ENCODE measurements at places on chromosomes 5 and 9.

GRCh38 chr9:107983762-107984161 is 494.2 kb upstream of the KLF4 start:
- H3K36me3 ChIP-seq = no peaks in the 10 kb centered on the region
- H3K4me3 ChIP-seq = no peak overlapping the region
- no peak for DNase-seq

GRCh38 chr9:80932947-80933780 is 756.2 kb downstream of the TLE1 start:
- H3K36me3 ChIP-seq = no peaks in the 10 kb centered on the region
- H3K27me3 ChIP-seq = no peaks in the 10 kb centered on the region
- no peaks in the 10 kb centered on the region for H3K4me1 ChIP-seq
- H3K27ac ChIP-seq = no peak overlapping the region
- DNase-seq = no peak
- H3K4me3 ChIP-seq = no peak overlapping the region

DNA sequence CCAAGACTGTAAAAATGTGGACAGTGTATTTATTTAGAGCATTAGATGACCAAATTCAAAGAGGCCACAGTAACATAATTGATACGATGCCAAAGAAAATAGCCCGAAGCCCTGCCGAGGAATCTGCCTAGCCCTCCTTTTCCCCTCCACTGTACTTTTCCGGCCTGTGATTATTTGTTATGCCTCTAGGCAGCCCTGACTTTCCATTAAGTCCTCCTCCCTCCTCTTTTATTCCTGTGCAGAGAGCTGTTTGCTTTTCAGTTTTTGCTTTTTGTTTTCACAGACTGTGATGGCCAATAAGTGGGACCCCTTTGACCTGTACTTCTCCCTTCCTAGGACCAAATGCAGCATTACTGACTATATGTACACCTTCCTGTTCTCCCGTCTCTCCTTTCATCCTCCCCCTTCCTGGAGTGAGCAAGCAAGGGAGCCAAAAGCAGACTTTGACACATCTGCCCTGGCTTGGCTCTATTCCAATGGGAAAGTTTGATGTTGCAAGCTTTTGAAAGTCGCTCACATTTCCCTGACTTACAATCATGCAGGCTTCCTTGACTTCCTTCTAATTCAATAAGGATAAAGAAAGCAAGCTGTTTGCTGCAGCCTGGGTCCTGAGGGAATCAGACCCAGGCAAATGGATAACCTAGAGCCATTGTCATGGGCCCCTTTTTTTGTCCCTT is 76.1 kb downstream of the NREP start:
- H3K27me3 ChIP-seq = no peaks in the 10 kb centered on the region
- no peak for DNase-seq
- H3K36me3 ChIP-seq = no peaks in the 10 kb centered on the region
- no peak overlapping the region for H3K27ac ChIP-seq
- H3K4me1 ChIP-seq = no peaks in the 10 kb centered on the region

DNA sequence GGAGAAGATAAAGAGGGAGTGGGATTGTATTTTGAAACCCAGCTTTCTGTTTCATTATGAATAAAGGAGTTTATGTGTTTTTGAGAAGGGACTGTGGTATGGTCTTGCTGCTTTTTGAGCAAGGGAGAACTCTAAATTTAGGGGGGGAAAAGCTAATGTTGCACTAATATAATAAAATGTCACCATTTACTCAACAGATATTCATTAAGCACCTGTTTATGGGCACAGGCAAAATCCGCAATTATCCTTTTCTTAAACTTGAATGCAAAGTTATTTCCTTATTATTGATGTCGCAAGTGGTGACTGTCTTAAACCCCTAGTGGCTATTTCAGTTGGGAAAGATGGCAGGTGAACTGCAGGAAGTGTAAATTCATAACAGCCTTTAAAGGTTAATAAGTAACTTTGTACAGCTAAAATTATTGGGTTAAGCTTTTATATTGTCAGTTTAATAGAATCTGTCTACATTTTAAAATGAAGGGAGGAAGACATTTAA is 1.5 kb downstream of the CDC42SE2 start:
- H3K4me3 ChIP-seq = peak overlapping the region; percentile 99
- peaks cover 30% of the 10 kb centered on the region for H3K4me1 ChIP-seq
- H3K27ac ChIP-seq = peak overlapping the region; percentile 98

DNA sequence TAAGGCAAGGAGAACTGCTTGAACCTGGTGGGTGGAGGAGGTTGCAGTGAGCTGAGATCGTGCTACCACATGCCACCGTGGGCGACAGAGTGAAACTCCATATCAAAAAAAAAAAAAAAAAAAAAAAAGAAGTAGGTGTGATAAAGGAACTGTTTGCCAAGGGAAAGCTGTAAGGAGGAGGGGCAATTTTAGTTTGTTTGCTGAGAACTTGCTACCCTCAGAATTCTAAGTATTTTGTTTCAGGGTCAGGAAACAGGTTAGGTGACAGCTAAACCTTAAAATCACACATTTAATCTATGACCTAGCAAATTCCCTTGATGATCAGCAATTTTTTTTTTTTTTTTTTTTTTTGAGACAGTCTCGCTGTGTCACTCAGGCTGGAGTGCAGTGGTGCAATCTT is 7.2 kb upstream of the ARRDC3 start:
- no peak overlapping the region for H3K27ac ChIP-seq
- H3K36me3 ChIP-seq = no peaks in the 10 kb centered on the region
- H3K4me3 ChIP-seq = no peak overlapping the region
- no peak for DNase-seq

DNA sequence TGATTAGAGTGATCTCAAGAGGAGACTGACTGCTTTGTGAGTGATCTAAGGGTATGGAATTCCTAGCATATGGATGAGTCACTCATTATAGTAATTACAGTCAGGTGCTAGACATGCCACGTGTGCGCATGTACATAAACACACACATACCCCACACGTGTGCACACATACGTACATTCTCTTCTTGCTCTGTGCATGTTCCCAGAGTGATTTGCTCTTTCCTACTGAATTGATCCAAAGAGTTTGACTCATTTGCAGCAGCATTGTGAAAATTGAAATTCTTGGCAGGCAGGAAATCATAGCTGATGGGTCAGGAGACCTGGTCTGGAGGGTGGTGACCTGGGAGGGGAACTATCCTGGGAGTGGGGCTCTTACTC is 63.8 kb downstream of the ANGPTL2 start:
- H3K27ac ChIP-seq = no peak overlapping the region
- no peaks in the 10 kb centered on the region for H3K4me1 ChIP-seq
- no peak for DNase-seq
- no peaks in the 10 kb centered on the region for H3K36me3 ChIP-seq

GRCh38 chr9:17635115-17635890 is 56.4 kb downstream of the SH3GL2 start:
- H3K4me3 ChIP-seq = no peak overlapping the region
- no peaks in the 10 kb centered on the region for H3K27me3 ChIP-seq
- no peak overlapping the region for H3K27ac ChIP-seq
- H3K36me3 ChIP-seq = no peaks in the 10 kb centered on the region
- no peak for DNase-seq

- no peak overlapping the region for H3K27ac ChIP-seq
- H3K4me3 ChIP-seq = no peak overlapping the region
- H3K36me3 ChIP-seq = no peaks in the 10 kb centered on the region
- H3K4me1 ChIP-seq = no peaks in the 10 kb centered on the region
- no peak for DNase-seq
These were observed 58.1 kb downstream of the ADAMTS6 start for GRCh38 chr5:65423623-65424022.

GRCh38 chr9:127369428-127369827 is 27.5 kb upstream of the SLC2A8 start:
- peaks cover 4% of the 10 kb centered on the region for H3K27me3 ChIP-seq
- no peak overlapping the region for H3K27ac ChIP-seq
- H3K4me1 ChIP-seq = no peaks in the 10 kb centered on the region
- no peak overlapping the region for H3K4me3 ChIP-seq
- no peaks in the 10 kb centered on the region for H3K36me3 ChIP-seq

- H3K36me3 ChIP-seq = no peaks in the 10 kb centered on the region
- H3K27me3 ChIP-seq = no peaks in the 10 kb centered on the region
- no peak overlapping the region for H3K4me3 ChIP-seq
- no peak for DNase-seq
These were observed 32.0 kb upstream of the SPTLC1 start for GRCh38 chr9:92147030-92147851.

- no peaks in the 10 kb centered on the region for H3K36me3 ChIP-seq
- H3K27ac ChIP-seq = no peak overlapping the region
- H3K4me1 ChIP-seq = no peaks in the 10 kb centered on the region
- no peaks in the 10 kb centered on the region for H3K27me3 ChIP-seq
These were observed 173.3 kb upstream of the HMHB1 start for GRCh38 chr5:143638654-143639053.

GRCh38 chr5:148788636-148789035 is 37.8 kb upstream of the ADRB2 start:
- no peak overlapping the region for H3K4me3 ChIP-seq
- no peak overlapping the region for H3K27ac ChIP-seq
- H3K4me1 ChIP-seq = no peaks in the 10 kb centered on the region
- DNase-seq = no peak
- H3K36me3 ChIP-seq = no peaks in the 10 kb centered on the region
- peaks cover 3% of the 10 kb centered on the region for H3K27me3 ChIP-seq

DNA sequence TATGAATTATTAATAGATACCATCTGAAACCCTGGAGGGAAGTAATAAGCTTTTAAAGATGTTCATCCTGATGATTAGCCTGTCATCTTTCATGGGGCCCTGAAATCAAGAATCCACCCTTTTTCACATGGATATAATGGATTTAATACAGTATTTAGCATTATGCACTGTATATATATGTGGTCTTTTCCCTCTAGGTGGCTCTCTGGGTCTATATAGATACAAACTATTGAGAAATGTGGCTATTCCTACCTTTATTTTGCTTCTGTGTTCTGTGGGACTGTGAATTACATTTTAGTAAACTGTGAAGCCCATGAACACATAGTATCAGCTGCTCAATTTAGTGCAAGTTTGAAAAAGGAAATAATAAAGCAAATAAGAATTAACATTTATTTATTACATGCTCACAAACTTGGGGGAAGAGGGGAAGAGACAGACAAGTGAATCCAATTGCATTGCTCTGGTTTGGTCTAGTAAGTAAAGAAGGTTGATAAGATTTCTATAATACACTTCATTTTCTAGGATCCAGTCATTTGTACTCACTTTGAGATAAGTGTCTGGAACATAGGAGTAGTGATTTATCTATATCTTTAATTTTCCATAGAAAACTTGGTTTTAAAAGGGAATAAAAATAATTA is 112.2 kb downstream of the SCAMP1 start:
- H3K27me3 ChIP-seq = no peaks in the 10 kb centered on the region
- no peaks in the 10 kb centered on the region for H3K4me1 ChIP-seq
- no peak for DNase-seq
- no peak overlapping the region for H3K27ac ChIP-seq
- H3K36me3 ChIP-seq = peaks cover 11% of the 10 kb centered on the region
- no peak overlapping the region for H3K4me3 ChIP-seq

GRCh38 chr5:145470396-145470979 is 364.7 kb downstream of the PRELID2 start:
- DNase-seq = no peak
- no peak overlapping the region for H3K4me3 ChIP-seq
- no peak overlapping the region for H3K27ac ChIP-seq
- H3K27me3 ChIP-seq = no peaks in the 10 kb centered on the region
- H3K36me3 ChIP-seq = no peaks in the 10 kb centered on the region

- no peak overlapping the region for H3K27ac ChIP-seq
- peaks cover 4% of the 10 kb centered on the region for H3K27me3 ChIP-seq
- DNase-seq = no peak
- no peaks in the 10 kb centered on the region for H3K36me3 ChIP-seq
These were observed 21.8 kb downstream of the IRX4 start for GRCh38 chr5:1860949-1861348.

GRCh38 chr5:173926359-173926758 is 38.2 kb downstream of the CPEB4 start:
- H3K27me3 ChIP-seq = no peaks in the 10 kb centered on the region
- DNase-seq = no peak
- H3K36me3 ChIP-seq = no peaks in the 10 kb centered on the region

DNA sequence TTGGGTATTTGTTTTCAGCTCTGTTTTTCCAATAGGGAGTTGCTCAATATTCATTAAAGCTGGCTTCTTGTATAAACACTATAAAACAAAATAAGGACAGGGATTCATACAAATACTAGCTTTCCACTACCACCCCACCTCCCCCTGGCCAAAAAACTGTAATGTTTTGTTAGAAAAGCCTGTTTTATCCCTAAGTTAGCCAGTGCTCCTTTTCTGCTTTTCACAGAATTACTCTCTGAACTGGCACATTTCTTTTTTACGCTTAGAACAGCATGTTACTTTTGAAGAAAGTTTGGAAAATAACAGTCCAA is 147.4 kb upstream of the DMRT1 start:
- no peak overlapping the region for H3K4me3 ChIP-seq
- no peak for DNase-seq
- no peak overlapping the region for H3K27ac ChIP-seq
- H3K27me3 ChIP-seq = no peaks in the 10 kb centered on the region
- H3K36me3 ChIP-seq = no peaks in the 10 kb centered on the region

- H3K27me3 ChIP-seq = no peaks in the 10 kb centered on the region
- no peaks in the 10 kb centered on the region for H3K36me3 ChIP-seq
- H3K27ac ChIP-seq = no peak overlapping the region
- no peak overlapping the region for H3K4me3 ChIP-seq
These were observed 130.0 kb downstream of the ENC1 start for GRCh38 chr5:74510476-74511075.

DNA sequence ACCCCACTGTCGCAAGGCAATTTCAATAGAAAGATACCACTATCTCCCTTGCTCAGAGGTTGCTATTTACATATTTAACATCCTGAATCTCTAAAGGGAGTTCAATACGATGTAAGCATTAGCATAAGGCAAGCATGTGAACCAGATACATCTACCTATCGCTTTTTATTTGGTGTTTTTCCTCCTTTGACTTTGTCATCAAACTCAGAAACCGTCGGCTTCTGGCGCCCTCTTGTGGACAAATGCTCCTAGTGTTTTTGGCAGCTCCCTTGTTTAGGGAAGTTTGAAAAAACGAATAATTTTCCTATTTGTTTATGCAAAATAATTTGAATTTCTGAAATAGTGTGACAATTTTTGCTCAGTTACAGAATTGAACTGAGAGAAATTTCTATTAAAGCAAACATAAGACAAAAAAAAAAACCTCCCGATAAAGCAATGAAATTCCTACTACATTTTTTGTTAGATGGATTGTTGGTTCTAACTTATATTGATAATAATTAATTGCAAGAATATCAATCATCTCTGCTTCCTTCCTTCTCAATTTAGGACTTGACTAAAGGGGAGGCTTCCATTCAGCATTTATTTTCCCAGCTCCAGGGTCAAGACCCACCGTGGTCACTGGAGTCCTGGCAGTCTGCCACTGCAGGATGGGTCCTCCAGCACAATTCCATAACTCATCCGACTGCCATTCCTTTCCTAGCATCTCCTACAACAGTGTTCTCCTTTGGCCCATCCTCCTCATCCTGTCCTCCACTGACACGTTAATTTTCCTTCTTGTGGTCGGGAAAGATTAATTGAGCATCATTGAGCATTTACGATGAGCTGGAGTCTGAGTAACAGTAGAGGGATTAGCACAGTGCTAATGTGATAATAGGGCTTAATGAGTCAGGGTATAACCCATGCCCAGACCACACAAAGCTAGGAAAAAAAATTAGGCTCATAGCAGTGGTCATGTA is 131.8 kb upstream of the CHD1 start:
- no peak overlapping the region for H3K27ac ChIP-seq
- H3K4me3 ChIP-seq = no peak overlapping the region
- DNase-seq = peak; percentile 74
- H3K36me3 ChIP-seq = no peaks in the 10 kb centered on the region
- no peaks in the 10 kb centered on the region for H3K27me3 ChIP-seq

Measured in effector memory CD4-positive, alpha-beta T cell (primary cell).